NCI-H2029 (cell line): ENCODE measurements at places on chromosomes 5 and 9.

- no peak for DNase-seq
These were observed 34.0 kb upstream of the LURAP1L start for GRCh38 chr9:12740845-12741244.

GRCh38 chr9:16344343-16344742 is 526.1 kb downstream of the BNC2 start:
- DNase-seq: no peak

- DNase-seq: no peak
These were observed 100.9 kb downstream of the STRBP start for GRCh38 chr9:123167474-123167873.

DNA sequence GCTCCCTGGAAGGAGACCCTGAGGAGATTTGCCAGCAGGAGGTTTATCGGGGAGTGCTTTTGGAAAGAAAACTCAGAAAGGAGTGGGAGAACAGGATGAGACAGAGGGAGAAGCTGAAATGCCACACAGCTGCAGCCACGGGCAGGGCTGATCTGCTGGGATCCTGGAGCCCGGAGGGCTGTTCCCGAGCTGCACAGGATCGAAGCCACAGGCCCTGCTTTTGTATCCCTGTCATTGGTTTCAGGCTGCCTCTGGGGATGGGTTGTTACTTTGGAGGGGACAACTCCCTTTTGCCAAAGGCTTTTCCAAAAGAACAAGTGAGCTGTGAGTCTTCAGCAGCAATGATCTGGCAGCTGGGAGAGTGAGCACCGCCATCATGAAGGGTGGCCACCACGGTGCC is 152.5 kb upstream of the PTCH1 start:
- DNase-seq: no peak

DNA sequence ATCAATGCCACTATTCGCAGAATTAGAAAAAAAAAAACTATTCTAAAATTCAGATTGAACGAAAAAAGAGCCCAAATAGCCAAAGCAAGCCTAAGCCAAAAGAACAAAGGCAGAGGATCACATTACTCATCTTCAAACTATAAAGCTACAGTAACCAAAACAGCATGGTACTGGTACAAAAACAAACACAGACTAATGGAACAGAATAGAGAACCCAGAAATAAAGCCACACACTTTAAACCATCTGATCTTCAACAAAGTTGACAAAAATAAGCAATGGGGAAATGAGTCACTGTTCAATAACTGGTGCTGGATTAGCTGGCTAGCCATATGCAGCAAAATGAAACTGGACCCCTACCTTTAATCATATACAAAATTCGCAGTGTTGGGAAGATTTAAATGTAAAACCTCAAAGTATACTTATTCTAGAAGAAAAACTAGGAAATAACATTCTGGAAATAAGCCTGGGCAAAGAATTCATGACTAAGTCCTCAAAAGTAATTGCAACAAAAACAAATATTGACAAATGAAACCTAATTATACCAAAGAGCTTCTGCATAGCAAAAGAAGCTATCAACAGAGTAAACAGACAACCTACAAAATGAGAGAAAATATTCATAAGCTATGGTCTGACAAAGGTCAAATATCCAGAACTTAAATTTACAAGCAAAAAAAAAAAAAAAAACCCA is 153.7 kb downstream of the NDUFS4 start:
- peak; percentile 5 for DNase-seq

DNA sequence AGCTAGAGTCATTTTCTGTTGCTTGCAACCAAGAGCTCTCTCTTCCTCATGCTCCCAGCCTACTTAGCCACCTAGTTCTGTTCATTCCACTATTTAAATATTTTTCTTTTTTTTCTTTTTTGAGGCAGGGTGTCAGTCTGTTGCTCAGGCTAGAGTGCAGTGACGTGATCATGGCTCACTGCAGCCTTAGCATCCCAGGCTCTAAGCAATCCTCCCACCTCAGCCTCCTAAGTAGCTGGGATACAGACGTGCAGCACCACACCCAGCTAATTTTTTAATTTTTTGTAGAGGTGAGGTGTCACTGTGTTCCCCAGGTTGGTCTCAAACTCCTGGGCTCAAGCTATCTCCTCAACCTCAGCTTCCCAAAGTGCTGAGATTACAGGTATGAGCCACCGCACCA is 5.1 kb upstream of the F12 start:
- no peak for DNase-seq

DNA sequence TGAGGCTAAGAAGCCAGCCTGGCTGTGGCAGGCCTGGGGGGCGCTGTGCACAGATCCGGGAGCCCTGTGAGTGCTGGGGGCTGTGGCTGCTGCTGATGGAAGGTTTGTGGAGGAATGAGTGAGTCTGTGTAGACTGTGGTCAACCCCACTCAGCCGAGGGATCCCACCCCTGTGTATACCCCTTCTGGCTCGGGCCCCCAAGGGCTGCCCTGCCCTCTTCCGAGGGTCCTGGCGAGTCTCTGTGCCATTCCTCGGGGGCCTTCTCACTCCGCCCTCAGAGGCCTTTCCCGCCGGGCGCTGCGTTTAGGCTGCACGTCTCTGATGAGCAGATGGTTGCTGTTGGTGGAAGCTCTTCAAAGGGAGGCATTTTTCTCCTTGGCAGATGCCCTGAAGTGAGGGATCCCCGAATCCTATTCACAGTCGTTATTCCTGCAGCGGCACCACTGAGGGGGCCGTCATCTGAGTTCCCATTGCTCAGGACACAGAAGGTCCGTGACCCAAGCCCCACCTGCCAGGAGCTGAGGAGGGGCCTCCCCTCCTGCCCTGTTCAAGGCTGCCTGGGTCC is 94.1 kb downstream of the RXRA start:
- DNase-seq: no peak

- DNase-seq: peak; percentile 35
These were observed 36.9 kb upstream of the PLEKHG4B start for GRCh38 chr5:54876-55569.

- DNase-seq: no peak
These were observed 3.7 kb upstream of the CAMK2A start for GRCh38 chr5:150293091-150293941.

DNA sequence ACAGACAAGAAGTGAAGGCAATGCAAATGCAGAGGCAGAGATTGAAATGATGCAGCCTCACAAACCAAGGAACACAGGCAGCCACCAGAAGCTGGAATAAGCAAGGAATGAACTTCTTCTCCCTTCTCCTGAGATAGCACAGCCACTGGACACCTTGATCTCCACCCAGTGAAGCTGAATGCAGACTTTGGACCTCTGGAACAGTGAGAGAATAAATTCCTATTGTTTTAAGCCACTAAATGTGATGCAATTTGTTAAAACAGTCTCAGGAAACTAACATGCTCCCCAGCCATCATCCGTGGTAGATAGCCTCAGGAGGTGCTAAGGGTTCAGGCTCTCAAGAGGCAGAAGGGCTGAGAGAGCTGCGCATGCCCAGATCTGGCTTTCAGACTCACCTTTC is 512.2 kb upstream of the ZNF608 start:
- no peak for DNase-seq

DNA sequence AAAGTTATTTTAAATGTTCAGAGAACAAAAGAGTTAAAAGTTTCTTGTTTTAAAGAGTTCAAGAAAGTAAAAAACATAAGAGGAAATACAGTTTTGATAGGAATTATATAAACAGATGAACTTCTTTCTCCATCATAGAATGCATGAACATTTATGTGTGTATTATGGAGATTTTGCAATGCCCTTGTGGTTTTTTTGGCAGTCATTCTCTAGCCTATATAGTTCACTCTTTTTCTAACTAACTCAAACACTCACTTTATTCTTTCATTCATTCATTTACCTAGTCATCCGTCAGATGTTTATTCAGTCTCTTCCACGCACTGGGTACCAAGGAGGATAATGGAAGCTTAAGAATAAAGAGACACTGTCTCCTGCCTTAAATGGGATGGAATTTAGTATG is 195.9 kb upstream of the VLDLR start:
- no peak for DNase-seq

GRCh38 chr9:95822583-95823431 is 52.7 kb upstream of the ERCC6L2 start:
- DNase-seq: no peak

DNA sequence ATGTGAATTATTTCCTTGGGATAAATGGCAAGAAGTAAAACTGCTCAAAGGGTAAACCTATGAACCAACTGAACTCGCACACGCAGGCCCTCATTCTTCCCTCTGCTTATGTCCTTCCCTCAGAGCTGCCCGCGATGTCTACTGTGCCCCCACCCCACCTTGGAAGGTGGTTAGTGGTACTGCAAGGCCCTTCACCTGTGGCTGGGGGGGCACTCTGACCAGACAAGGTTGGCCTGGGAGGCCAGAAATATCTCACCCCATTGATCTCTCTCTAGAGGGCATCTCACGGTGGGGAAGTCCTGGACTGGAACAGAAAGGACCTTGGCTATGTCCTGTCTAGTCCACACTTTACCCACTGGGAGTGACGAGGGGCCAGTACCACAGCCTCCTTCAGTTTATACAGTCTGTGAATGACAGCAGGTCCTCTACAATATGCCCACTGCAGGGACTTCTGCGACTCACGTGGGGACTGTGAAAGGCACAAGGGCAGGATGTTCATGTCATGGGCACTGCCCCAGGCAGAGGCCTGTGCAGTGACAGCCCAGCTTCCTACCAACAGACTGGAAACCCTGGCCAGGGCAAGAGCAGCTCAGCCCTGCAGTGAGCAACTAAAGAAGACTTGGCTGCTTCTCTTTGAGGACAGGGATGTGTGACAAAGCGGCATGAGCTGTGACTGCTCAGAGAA is 56.8 kb upstream of the SYNPO start:
- no peak for DNase-seq

GRCh38 chr5:102106599-102106998 is 189.5 kb downstream of the SLCO4C1 start:
- no peak for DNase-seq

DNA sequence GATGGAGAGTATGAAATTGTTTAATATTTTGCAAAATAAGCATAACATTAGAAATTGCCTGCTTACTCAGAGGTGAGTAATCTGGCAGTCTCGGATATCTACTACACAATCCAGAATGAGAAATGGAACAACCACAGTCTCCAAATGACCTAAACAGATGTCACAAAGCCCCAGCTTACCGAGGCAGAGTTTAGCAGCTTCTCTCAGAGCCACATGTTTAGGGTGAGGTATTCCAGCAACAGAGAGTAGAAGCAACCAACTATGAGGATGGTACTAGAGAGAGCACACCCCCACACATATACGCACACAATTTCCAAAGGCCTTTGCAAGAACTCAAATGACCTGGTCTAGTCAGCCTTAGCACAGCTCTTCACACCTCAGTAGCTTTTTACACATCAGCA is 122.7 kb upstream of the LPAR1 start:
- DNase-seq: no peak

DNA sequence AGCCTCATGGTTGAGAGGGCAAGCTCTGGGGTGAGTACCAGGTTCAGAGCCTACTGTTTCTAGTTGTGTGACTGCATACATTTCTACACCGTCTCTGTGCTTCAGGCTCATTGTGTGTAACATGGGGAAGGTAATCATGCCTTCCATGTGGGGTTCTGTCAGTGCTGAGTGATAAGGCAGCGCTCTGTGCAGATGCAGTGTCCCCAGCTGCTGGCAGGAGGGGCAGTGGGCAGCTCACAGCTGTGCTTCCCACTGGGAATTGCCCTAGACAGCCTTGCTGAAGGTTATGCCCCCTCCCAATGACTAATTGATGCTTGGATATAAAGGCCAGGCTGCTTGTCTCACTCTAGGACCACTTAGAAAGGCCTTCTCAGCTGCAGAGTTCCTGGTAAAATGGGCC is 121.8 kb upstream of the SAP30L start:
- no peak for DNase-seq

- no peak for DNase-seq
These were observed 20.3 kb downstream of the AOPEP start for GRCh38 chr9:94746541-94747370.

DNA sequence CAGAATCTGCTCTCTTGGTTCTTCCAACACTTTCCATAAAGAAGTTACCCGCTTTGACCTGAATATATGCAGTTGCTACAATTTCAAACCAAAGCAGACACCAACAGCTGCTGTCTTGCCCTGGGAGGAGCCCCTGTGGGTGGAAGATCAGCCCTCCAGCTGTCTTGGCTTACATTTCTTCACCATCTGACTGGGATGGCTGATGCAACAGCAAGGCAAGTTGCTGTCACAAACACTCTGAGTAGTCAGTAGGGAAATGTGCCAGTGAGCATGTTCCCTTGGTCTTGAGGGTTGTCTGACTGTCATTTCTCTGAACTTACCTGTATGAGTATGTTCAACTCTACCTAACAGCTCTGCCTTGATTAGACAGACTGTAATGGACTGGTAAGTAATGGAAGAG is 152.9 kb downstream of the SGCD start:
- no peak for DNase-seq

DNA sequence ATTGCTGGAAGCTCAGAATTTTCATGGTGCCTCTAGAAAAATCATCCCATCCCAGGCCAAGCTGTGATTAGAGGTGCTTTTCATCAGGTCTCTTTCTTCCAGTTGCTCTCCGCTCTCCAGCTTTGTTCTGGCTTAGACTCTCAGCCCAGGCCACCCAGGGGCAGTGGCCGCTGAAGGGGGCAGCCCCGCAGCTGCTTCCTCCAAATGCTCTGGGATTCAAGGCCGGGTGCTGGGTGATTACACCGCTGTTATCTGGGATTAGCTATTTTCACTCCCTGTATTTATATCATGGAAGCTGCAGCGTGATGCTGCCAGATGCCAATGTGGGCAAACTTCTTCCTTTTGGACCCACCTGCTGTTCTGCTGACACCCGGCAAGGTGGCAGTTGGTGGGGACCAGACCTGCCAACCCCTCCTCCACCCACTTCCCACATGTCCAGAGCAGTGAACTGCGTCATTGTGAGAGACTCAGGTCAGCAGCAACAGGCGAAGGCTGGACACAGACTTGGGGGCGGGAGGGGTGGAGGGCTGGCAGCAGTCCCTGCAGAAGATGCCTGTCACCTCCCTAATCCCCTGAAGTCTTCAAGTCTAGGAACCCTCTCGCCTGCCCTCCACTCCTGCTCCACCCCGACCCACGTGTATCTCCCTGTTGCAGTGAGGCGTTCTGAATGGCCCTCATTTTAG is 33.9 kb upstream of the NKX2-5 start:
- no peak for DNase-seq

- no peak for DNase-seq
These were observed 526.1 kb upstream of the WWC1 start for GRCh38 chr5:167765352-167765751.

DNA sequence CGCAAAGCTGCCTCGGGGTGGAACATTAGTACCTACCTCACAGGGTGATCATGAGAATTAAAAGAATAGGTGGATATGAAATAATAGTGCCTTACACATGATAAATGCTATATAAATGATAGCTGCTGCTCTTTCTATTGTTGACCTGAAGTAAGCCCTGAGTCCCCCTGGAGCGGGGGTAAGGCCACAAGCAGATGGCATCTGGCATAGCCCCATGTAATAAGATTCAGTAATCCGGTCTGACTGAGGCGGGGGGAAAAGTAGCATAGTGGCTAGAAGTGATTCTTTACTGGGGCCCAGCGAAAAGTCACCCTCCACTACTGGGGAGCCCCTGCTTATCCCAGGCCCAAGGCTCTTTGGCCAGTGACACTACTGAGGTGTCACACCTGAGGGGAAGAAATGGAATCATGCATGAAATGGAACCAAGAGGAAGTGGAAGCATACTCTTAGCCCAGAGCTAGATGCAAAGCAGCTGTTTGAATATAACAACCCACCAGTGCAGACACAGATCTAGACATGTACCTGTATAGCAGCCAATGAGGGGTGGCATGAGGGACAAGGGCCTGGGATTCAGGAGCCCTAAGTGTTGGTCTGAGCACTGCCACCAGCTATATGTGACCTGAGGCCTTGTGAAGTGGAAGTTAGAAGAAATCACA is 16.1 kb upstream of the FGFR4 start:
- DNase-seq: no peak

- no peak for DNase-seq
These were observed 29.1 kb upstream of the TOMM5 start for GRCh38 chr9:37621273-37622121.
